ENCODE measurements at places on chromosomes 13 and 19.

DNA sequence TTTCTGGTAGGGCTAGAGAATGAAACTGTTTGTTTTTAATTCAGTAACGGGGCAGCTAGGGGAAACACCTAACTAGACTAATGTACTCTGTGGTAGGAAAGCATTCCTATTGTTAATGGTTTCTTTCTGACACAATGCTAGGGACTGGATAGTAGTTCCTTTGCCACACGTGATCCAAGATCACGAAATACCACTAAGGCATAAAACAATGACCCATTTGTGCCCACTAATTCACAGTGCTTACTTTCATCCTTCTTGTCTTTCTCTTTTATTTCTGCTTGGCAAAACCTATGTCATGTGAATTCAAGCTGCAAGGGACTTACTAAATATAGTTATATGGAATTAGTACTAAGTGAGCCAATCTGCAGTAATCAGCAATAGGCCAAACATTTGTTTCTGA lies 834.1 kb upstream of the SLITRK6 start:
- no peak for DNase-seq

DNA sequence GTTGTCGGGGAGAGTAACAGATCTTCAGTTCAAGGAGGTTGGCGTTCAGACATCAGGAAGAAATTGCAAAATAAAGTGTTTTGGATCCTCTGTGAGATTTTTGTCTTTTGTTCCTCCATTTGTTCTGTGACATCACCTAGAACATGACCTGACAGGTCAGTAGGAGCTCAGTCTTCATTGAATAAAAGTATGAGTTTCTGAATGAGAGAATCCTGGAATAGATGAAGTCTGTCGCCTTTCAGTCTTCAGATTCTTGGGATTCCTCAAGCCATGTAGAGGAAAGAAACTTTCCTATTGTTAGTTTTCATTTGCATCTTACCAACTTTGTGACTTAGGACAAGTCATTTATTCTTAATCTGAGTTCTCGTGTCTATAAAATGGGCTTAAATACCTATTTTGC lies 14.4 kb downstream of the ARHGAP35 start:
- DNase-seq = no peak

- no peak for DNase-seq
Observed at GRCh38 chr19:51417107-51417809, at the start of gene SIGLEC10. Gene SIGLEC10, minus strand, starts transcription at chr19:51417642. Its CDS starts 61 bp downstream, at chr19:51417581.

- no peak for DNase-seq
Observed at GRCh38 chr13:75931116-75931515, 295.0 kb downstream of the LMO7 start.

DNA sequence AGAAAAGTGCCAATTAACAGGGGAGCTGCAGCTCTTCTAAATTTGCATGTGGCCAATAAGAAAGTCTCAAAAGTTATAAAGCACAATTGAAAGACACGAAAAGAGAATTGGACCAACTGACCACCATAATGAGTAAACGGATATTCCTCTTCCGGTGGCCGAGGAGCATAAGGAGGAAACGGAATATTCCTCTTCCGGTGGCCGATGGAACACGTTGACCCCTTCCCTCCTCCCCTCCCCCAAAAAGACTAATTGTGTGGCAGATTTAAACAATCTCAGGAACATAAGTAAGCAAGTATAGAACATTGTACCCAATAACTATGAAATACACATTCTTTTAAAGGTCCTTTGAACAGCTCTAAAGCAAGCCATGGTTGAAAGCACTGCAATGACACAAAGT lies 41.2 kb upstream of the TUBGCP3 start:
- no peak for DNase-seq

GRCh38 chr13:114151565-114152284 lies 19.3 kb upstream of the RASA3 start:
- DNase-seq = no peak

GRCh38 chr19:518598-519231 lies 11.4 kb downstream of the TPGS1 start:
- DNase-seq = no peak

GRCh38 chr13:53137779-53138178 lies 109.2 kb downstream of the OLFM4 start:
- no peak for DNase-seq

- DNase-seq = no peak
Observed at GRCh38 chr13:31437975-31438374, 238.2 kb downstream of the B3GLCT start.

- DNase-seq = peak; percentile 84
Observed at GRCh38 chr13:44237881-44238421, 135.7 kb upstream of the SERP2 start.

GRCh38 chr19:10583036-10583776 lies 3.9 kb downstream of the AP1M2 start:
- no peak for DNase-seq

DNA sequence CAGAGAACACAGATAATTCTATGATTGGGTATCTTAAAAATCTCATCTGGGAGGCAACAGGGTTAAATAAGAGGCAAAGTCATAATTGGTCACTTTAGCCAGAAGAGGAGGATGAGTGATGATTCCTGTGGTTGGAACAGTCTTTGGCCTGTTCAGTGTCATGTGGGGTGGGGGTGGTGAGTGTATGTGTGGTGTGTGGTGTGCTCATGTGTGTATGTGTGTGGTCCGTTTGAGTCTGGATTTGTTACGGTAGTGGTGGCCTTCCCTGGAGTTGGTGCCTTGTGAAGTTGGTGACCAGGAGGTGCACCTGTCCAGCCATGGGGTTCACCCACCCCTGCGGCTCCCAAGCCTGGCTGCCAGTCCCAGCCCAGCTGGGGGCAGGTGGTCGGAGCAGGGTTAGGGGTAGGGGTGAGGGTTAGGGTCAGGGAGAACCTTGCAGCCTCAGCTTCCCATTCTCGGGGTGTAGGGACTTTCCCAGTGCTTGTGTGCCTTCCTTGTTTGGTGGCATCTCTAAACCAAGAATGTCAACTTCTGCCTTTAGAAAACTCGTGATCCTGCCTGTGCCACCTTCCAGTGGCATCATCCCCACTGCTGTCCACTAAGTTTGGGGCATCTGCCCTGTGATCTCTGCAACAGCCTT lies 97.5 kb downstream of the RAB20 start:
- DNase-seq = no peak

DNA sequence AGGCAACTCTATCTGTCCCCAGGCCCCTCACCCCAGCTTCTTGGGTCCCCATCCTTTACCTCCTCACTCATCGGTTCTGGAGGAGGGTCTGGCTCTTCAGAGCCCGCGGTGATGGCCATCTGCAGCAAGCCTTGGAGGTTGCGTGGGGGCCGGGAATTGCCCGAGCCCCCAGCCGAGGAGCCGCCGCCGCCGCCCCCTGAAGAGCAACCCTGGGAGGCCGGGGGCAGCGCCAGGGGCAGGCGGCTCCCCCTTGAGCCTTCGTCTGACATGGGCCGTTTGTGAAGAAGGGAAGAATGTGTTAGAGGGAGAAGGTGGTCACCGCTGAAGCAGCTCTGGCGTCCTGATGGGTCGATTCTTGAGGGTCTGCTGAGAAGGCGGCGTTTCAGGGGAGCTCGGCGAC lies 570 bp downstream of the HSPBP1 start:
- no peak for DNase-seq

DNA sequence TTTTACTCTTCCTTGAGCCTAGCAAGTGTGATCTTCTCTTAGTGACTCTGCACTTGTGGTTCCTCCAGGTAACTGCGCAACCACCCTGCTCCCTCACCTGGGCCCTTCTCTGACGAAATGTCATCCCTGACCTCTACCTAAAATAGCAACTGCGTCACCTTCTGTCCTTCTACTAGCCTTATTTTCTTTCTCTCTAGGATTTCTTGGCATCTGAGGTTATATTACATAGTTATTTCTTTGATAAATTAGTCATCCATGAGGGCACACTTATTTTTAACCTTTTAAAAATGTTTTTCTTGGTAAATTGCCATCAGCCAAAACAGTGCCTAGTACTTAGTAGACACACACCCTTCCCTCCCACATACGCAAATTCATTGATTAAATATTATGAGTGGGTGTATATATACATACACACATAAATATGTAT lies 355.5 kb downstream of the ENOX1 start:
- DNase-seq = no peak

GRCh38 chr19:39410017-39410830 lies 2.2 kb upstream of the PLEKHG2 start:
- DNase-seq = no peak

- DNase-seq = no peak
Observed at GRCh38 chr13:22108283-22108942, 437.5 kb downstream of the FGF9 start.

- no peak for DNase-seq
Observed at GRCh38 chr13:103358255-103358932, 292.2 kb upstream of the SLC10A2 start.
